ENCODE measurements at places on chromosomes 1 and 21.

GRCh38 chr1:24600551-24600950 lies 42.6 kb upstream of the SRRM1 start:
- no peak for DNase-seq

DNA sequence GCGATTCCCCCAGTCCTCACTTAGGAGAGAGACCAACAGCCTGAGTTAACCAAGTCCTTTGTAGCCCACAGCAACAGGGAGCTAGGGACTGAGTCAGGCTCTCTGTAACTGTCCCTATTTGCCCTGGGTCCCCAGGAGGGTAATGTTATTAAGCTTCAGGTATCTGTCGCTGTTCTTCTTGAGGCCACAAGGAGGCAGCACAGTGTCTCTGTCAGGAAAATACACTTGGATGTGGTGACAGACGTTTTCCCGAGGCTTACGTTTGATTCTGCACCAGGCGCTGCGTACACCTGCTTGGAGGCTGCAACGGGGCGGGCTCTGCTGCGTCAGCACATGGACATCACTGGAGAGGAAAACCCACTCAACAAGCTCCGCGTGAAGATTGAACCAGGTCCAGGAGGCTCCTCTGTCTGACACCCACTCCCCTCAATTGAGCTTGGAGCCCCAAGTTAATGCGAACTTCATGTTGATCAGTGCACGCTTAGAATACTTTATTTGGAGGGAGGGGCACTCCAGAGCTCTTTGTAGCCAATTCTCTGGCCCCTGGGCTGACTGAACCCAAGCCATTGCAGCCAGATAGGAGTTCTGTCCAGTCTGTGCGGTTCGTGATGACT lies 10.7 kb upstream of the ELF3 start:
- peak; percentile 70 for DNase-seq

DNA sequence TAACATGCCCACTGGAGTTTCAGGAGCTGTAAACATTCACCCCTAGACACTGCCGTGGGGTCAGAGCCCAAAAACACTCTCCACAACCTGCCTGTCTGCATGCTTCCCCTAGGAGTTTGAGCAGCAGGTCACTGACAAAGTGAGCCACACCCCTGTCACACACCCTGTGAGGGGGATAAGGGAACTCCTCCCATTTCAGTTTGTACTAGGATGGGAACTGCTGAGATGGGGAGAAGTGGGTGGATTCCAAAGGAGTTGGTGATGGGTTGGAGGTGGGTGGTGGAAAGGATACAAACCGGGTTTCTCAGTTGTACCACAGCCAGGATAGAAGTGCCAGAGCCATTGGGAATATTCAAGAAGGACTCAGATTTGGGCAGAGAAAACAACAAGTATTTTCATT lies 140.2 kb downstream of the MIS18A start:
- DNase-seq, result no peak

GRCh38 chr1:39250460-39251240 lies 46.2 kb downstream of the MACF1 start:
- no peak for DNase-seq

DNA sequence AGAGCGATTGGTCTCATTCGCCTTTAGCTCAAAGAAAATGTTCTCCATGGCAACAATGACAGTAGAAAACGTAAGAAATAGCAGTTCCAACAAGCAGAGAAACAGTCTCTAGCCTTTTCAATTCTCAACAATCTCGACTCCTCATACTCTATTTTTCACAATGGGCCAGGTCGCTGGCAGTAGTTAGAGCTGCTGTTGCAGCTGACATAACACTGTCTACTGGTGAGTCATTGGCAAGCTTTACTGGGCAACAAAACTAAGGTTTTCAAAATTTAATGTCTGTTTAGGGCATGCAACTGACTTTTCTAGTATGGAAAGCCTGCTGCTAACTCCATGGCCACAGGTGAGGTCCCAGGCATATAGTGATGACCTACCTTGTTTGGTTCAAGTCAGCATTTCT lies 221.1 kb upstream of the KAZN start:
- no peak for DNase-seq

- DNase-seq, result no peak
Measured at GRCh38 chr21:34186109-34186719, 112.8 kb downstream of the MRPS6 start.

DNA sequence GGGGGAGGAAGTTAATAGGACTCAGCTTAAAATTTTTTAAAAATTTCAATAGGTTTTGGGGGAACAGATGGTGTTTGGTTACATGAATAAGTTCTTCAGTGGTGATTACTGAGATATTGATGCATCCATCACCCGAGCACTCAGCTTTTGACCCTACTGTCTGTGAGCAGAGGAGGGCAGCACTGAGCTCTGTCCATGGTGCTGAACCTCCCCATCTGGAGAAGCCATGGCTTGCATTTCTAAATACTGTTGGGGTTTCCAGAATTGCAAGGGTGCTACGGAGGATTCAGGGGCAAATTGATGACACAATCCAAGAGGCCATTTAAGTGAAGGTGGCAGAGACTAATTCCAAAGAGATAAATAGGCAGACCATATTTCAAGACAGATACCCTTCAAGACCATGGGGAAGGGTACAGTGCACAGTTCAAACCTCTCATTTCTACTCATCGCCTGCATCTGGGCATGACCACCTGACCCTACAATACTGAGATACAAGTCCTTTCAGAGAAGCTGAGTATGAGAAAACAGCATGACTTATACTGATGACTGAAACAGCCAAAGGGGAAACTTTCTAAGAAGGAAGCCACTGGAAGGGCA lies 17.2 kb downstream of the SYT2 start:
- peak; percentile 68 for DNase-seq

GRCh38 chr1:160129558-160129957 lies 14.0 kb downstream of the ATP1A2 start:
- no peak for DNase-seq

DNA sequence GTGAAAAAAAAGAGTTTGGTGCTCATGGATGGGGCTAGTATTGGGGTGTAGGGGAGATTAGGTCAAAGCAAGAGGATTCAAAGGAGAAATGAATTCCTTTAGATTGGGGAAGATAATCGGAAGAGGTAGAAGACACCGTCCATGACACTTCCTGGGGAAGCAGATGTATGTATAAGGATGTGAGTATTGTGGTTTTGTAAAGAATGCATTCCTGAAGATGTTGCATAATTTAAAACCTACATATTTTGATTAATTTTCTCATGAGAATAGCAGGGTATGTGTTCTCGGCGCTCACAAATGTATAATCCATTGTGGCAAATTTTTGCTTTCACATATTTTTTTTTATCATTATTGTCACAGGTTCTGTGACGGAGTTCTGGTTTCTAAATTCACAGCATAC lies 5.5 kb upstream of the LGALS8 start:
- DNase-seq, result no peak

DNA sequence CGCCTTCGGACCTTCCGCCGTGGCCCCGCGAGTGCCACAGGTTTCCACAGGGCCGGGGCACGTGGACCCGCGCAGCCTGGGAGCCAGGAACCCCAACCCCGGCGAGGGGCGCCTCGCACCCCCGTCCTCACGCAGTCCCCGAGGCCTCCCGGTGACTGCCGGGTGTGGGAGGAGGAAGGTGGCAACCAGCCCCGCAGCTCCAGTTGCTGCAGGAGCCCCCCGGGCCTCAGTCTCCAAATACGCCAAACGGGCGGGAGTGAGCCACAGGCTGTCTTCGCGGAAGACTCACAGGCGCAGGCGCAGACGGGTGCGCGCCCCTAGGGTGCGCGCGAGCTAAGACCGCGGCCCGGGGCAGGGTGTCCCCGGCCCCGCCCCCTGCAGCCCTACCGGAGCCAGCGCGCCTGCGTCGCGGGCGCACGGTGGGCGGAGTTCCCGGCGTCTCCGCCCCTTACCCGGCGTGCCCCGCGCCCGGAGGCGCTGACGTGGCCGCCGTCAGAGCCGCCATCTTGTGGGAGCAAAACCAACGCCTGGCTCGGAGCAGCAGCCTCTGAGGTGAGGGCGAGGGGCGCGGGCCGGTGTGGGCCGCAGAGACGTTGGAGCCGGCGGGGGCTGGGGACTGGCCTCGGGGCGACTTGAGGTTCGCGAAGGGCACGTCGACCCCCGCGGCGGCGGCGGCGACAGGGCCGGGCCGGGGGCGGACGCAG lies at the start of gene ARF1:
Gene ARF1, plus strand, starts transcription at position 495 of the 704 bp plus-strand sequence. CDS start 14,407 bp downstream, outside the sequence.
- DNase-seq, result peak; percentile 97

DNA sequence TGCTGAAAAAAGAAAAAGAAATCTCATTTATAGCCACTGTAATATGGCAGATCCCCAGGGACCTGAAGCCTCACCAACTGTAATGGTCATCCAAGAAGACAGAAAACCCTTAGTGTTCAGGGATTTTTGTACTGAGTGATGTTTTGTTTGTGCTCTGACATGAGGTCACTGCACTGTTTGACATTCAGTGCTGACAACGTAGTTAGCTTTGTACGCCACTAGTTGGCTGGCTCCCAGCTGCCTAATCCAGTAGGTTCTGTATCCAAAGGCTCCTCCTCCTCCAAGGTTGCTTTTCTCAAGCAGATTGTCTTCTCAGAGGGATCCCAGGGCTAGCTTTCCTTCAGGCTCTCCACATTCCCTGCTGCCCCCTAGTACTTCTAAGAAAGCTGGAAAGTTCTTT lies 9.5 kb upstream of the YRDC start:
- no peak for DNase-seq

GRCh38 chr21:46048926-46049889 lies 48.7 kb upstream of the COL6A2 start:
- DNase-seq, result no peak

DNA sequence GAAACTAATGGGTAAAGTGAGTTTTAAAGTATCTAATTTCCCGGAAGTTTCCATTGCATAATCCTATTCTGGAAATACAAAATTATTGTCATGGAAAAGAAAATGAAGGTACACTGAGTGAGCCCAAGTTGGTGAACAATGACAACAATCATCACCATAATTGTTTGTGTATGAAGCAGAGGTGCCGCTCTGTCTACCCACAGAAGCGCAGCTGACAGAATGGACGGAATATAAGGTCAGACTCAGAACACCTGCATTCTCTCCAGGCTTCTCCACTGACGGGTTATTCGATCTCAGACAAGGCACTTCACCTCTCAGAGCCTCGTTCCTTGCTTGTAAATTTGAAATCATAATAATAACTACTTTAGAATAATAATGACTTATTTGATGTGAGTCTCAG lies 99.1 kb upstream of the NGF start:
- DNase-seq, result no peak

DNA sequence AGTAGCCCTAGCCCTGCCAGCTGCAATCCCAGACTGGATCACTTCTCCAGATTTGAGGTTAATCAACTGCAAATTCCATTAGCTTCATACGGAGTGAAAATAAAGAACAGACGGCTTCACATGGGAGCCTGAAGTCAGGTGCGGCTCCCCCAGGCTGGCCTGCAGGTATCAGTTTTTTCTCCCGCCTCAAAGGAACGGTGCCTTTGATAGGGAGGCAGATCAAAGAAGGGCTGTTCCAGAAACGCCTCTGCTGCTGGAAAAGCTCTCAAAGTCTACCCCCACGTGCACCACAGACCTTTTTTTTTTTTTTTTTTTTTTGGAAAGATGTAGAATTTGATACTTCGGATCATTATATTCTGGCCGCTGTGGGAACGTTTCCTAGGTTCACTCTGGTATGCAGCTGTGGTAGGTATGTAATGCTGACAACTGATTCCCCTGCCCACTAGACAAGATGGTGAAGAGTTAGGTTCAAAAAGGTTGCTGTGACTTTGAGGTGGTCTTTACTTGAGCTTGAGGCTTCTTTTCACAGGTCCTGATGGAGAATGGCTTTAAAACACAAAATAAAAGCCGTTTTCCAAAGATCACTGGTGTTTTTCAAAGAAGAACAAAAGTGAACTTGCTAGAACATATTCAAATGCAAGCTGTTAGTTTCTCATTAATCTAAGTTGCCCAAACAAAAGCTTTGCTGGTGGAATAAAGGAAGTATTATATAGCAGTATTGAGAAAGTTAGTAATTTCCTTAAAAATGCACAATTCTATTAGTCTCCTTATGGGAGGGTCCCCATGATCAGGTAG lies 189.0 kb upstream of the NFIA start:
- DNase-seq, result no peak

DNA sequence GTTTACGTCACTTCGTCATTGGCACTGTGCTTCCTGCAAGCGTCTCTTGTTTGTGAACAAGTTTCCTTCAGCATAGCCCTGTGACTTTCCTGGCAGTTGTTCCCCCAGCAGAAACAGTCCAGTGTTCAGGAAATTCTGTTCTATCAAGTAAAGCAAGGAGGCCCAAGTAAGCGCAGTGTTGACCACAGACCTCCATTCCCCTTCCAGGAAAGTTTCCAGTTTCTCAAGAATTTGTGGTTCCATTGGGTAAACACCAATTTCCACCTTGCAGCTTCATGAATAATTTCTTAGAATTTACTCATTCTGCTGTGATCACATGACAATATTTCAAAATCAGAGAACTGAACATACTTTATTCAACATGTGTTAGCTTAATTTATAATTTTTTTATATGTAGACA lies 88.5 kb upstream of the ETV3 start:
- DNase-seq, result no peak

DNA sequence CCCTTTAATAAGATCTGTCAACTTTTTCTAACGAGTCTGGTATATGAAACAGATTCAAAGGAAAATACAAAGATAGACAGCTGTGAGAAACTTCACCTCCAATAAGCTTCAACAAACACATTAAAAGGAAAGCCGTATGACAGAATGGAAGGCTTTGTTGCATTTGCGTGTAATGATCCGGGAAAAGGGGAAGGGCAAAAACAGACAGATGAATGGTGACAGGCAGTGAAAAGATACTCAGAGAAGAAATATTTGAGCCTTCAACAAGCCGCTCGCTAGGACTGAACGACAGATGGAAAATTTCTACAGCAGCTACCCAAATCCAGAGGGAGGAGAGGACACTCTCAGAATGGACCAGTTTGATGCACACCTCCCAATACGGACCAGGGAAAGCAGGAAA lies 14.9 kb downstream of the COPA start:
- no peak for DNase-seq

DNA sequence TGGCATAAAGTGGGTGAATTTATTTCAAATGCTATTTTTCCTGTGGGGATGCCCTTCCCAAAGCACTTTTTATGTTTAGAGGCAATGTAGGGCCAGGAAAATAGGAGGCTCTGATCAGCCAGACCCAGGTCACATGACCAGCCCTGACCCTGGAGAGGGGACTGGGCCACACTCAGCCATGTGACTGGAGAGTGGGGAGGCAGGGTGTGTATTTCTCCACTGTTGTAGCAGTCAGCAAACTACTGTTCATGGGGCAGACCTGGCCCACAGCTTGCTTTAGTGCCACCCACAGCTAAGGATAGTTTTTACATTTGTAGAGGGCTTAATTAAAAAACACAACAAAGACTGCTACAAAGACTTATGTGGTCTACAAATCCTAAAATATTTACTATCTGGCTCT lies 153.8 kb downstream of the ACTL8 start:
- DNase-seq, result no peak

- no peak for DNase-seq
Measured at GRCh38 chr1:248906753-248907661, 972 bp downstream of the PGBD2 start.

DNA sequence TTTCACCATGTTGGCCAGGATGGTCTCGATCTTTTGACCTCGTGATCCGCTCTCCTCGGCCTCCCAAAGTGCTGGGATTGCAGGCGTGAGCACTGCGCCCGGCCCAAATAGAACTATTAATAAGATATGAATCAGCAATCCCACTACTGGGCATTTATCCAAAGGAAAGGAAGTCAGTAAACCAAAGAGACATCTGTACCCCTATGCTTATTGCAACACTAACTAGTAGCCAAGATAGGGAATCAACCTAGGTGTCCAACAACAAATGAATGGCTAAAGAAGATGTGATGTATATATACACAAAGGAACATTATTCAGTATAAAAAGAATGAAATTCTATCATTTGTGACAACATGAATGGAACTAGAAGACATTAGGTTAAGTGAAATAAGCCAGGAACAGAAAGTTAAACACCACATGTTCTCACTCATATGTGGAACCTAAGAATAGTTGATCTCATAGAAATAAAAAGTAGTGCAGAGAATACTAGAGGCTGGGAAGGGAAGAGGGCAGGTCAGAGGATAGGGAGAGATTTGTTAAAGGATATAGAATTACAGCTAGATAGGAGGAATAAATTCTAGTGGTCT lies 48.8 kb downstream of the XPR1 start:
- no peak for DNase-seq
